ENCODE measurements at places on chromosomes 2 and 18.

GRCh38 chr2:130303169-130303568 lies 39.5 kb upstream of the IMP4 start:
- no peak for DNase-seq

GRCh38 chr2:35503738-35504199 lies 851.8 kb upstream of the CRIM1 start:
- DNase-seq, result no peak

DNA sequence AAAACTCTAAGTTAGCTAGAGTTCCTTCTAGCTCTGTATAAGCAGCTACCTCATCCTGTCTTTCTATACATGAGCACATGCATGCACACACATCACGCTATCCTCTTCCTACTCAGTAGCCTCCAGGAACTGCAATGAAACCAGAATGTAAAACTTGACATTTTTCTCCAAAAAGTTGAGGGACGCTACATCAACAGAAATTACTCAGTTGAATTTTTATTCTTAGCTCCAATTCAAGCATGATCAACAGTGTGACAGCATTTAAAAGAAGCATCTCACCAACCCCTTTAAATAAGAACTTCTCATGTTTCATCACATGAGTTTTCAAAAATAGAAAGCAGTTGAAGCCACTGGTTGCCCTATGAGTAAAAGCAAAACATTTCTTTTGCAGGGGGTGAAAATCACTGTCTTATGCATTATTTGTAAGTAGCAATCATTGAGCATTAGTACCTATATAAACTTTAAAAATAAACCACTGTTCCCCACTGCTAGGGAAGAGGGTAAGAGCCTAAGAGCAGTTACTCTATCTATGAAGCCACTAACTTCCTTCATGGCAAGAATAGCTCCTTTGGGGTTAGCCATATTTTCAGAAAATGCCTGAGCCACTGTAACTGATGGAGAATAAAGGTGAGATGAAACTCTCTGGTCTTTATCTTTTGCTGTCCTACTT lies 77.9 kb upstream of the ARL5A start:
- no peak for DNase-seq

DNA sequence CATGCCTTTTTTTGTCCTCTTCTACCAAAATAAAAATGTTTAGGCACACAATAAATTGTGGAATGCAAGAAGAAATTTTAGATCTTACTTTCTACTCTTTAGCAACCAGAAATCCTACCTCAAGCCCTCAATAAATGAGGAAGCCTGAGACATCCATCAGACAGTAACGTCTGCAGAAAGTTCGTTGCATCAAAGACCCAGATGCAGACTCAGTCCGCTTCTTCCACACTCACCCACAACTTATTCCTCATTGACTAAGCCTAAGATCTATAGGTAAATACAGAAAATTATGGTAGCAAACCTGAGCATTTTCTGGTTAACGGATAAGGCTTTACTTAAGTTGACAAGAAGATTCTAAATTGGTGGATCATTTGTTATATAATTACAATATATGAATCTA lies 579.4 kb upstream of the ID2 start:
- no peak for DNase-seq

DNA sequence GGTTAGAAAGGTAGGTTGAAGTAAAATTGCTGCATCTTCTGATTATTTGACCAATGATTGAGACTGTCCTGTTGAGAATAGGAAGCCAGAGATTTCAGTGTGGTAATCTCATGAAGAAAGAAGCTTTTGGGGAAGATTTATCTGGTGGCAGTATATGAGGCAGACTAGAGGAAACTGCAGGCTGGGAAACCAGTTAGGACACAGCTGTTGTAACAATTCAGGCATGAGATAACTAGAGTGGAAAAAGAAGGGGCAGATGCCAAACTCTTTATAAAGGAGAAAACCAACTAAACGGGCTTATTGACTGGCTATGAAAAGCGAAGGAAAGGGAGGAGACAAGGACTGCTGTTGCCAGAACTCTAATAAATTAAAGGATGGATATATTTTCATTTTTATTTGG lies 155.6 kb downstream of the TTC27 start:
- no peak for DNase-seq

GRCh38 chr2:147051814-147052213 lies 793.0 kb upstream of the ACVR2A start:
- DNase-seq, result no peak
